Ammon's horn (tissue), 1 donor: ENCODE measurements at places on chromosomes 11 and 22.

- no peak for DNase-seq
Observed at GRCh38 chr11:111001986-111002611, 243.4 kb upstream of the POU2AF2 start.

GRCh38 chr11:108835624-108836023 is 170.8 kb downstream of the DDX10 start:
- DNase-seq: no peak

DNA sequence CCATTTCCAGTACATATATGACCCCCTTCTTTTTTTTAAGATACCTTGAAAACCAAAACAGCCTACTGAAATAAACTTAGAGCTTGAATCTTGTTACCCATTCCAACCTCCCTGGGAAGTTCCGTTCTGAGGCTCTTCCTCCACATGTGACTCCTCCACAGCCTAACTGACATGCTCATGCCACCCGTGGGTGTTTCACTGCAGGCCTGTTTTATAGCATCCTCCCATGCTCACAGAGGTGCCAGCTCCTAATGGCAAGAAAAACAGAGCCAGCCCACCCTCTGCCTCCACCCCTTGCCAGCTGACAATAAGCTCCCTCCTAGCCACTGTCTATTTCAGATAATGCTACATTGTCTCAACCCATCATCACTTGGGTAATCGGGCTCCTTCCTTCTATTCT is 97.6 kb upstream of the E2F8 start:
- no peak for DNase-seq

GRCh38 chr22:45163099-45163450 is 650 bp upstream of the NUP50 start:
- no peak for DNase-seq

GRCh38 chr11:126879516-126879915 is 121.1 kb downstream of the KIRREL3 start:
- no peak for DNase-seq

DNA sequence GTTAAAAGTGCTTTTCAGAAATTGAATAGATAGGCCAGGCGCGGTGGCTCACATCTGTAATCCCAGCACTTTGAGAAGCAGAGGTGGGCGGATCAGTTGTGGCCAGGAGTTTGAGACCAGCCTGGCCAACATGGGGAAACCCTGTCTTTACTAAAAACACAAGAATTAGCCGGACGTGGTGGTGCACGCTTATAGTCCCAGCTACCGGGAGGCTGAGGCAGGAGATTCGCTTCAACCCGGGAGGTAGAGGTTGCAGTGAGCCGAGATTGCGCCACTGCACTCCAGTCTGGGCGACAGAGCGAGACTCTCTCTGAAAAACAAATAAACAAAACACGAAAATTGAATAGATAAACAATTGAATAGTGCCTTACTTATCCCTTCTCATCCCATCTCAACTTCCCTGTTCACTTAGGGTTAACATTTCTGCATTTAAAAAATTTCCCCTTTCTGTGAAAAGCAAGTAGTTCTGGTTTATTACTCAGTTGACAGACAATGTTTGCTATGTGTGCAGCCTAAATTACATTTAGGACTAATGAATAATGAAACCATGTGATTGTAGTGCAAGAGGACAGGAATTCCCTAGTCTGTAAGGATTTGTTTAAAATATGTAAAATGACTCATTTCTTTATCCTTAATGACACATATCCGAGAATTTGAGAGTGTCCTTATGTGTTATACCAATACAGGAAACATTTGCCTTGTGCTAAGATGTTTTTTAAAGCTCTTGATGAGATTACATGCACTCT is 6.0 kb downstream of the RNF169 start:
- no peak for DNase-seq

GRCh38 chr11:8090756-8091155 is 9.7 kb downstream of the TUB start:
- DNase-seq: peak; percentile 59

- DNase-seq: no peak
Observed at GRCh38 chr11:78261367-78261766, 72.6 kb downstream of the USP35 start.

DNA sequence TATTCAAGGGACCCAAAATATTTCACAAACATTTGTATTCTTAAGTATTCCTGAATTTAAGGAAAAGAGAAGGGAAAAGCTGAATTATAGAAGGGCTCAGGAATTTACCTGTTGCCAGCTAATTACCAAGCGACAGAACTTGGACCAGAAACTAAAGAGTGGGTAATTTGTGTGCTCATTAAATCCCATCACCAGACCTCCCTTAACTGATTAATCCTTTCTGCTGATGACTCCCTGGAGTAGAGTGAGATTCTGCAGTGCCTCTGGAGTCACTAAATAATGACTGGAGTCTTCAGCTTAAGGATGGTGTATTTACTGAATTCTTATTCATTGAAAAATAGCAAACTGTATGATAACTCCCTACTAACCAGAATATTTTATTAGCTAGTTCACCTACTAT is 74.0 kb upstream of the RAB1B start:
- DNase-seq: no peak

- no peak for DNase-seq
Observed at GRCh38 chr11:36214480-36214879, 74.7 kb downstream of the COMMD9 start.

DNA sequence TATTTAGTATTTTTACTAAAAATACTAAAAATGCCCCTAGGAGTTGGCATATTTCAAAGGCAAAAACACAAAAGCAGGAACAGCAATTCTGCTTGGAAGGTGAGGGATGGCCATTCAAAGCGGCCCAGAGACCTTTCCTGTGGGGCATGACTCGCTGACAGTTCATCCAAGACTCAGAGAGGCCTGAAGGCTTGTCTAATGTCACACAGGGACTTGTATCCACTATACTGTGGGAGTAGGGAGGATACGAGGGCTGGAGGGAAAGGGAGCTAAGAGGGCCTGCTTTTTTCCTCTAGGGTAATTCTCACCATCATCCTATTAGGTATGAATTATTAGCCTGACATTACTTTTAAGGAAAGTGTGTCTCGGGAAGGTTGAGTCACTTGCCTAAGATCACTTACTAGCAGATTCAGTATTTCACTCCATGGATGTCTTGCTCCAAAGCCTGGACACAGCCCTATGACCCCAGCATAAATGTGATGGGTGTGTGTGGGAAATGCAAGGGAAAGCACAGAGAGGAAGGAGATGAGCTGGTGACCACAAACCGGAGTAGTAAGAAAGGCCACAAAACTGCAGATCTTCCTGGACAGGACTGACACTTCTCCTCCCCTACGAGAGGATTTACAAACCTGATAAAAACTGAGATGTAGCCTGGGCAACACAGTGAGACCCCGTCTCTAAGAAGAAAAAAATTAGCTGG is 16.7 kb upstream of the UCP3 start:
- DNase-seq: peak; percentile 40

- DNase-seq: no peak
Observed at GRCh38 chr11:9347100-9347499, 32.7 kb upstream of the TMEM41B start.

DNA sequence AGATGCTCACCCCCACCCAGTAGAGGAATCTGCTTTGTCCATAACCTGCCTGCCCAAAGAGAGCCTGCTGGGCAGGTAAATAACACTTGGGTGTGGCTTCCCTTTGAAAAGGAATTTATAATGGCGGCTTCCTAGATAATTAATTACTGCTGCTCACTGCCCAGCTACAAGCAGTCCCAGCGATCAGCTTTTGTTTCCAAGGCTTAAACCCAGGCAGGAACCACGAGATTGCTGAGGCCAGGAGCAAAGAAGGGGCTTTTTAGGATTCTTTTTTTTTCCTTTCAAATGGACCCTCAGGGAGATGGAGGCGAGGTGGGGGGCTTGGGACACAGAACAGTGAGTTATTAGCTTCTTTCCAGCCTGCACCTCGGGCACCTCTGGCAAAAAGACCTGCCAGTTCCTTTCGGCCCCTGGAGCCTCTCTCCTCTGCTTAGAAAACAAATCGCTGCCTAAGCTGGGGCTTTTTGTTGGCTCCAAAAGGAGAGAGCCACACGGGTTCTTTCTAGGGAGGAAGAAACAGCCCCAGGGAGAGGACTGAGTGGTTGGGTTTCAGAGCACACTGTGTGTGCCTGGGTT is 107.2 kb downstream of the TSPAN18 start:
- peak; percentile 22 for DNase-seq

- no peak for DNase-seq
Observed at GRCh38 chr22:22953791-22954190, 66.2 kb downstream of the IGLL5 start.

DNA sequence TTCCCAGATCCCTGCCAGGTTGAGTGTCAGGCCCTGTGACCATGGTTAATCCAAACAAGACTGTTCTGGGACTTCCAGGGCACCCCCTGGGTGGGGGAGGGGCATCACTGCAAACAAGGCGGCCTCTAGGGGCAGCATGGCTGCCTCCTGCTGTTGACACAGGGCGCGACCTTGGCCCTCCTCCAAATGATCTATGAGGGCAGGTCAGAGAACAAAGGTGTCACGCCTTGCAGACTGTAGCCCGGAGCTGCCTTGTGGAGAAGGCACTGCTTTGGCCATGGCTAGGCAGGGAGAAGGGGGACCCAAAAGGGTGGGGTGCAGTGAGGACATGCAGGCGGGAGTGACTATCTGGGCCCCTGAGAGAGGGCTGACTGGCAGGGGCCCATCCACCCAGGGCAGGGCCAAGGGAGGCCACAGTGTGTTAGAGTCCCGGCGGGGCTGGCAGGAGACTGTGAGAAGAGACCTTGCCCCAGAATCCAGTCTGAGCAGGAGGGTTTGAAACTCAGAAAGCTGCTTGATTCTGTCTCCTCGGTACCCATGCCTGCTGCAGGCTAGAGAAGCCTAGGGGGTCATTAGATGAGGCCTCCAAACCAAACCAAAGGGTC is 35.6 kb downstream of the KCNC1 start:
- DNase-seq: no peak

- DNase-seq: peak; percentile 77
Observed at GRCh38 chr11:662689-663274, 25.7 kb downstream of the DRD4 start.

GRCh38 chr11:119652907-119653659 is 75.9 kb downstream of the NECTIN1 start:
- DNase-seq: no peak

DNA sequence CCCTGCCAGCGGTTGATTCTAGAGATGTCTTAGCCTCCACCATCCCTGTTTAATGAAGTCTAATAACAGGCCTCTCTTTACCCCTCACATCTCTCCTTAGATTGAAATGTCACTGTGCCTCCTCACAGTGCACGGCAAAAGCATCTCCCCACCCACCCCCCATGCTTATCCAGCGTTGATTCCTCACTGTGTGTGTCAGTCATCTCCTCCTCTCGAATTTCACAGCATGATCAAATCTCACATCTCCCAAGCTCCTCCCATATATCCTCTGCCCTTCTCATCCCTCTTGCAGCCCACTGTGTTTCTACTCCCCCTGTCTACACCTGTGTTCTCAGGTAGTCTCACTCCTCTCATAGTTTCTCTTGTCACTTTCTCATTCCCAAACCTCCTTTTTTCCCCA is 84.6 kb downstream of the DBX1 start:
- DNase-seq: no peak

GRCh38 chr22:46650078-46650810 is 30.1 kb downstream of the GRAMD4 start:
- DNase-seq: no peak

DNA sequence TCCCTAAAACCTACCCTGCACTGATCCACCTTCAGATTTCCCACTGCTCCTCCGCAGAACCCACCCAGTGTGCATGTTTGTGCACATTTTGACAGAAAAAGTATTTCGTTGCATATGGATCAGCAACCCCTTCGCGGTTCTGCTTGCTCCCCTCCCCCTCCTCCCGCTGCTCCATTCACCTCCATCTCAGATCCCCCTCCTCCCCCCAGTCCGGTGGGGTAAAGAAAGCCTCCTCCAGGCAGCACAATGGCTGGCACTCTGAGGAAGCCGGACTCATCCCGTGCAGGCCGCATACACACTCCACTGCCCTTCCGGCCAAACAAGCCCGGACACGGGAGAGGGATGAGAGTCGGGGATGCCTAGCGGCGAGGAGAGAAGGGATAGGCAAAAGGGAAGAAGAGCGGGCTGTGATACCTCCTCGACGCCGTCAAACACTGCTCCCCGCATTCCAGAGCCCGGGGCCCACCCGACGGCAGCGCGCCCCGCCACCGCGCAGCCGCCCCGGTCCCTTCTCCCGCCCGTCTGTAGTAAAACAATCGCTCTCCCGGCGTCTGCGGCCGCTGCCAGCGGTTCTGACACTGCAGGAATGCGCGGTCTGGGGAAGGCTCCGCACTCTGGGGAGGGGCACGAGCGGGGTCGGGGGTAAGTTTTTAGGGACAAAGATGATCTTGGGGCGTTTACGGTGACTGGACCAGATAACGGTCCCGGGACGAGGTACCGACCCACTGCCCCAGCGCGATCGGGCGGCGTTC is 915 bp downstream of the FEZ1 start:
- DNase-seq: peak; percentile 54

DNA sequence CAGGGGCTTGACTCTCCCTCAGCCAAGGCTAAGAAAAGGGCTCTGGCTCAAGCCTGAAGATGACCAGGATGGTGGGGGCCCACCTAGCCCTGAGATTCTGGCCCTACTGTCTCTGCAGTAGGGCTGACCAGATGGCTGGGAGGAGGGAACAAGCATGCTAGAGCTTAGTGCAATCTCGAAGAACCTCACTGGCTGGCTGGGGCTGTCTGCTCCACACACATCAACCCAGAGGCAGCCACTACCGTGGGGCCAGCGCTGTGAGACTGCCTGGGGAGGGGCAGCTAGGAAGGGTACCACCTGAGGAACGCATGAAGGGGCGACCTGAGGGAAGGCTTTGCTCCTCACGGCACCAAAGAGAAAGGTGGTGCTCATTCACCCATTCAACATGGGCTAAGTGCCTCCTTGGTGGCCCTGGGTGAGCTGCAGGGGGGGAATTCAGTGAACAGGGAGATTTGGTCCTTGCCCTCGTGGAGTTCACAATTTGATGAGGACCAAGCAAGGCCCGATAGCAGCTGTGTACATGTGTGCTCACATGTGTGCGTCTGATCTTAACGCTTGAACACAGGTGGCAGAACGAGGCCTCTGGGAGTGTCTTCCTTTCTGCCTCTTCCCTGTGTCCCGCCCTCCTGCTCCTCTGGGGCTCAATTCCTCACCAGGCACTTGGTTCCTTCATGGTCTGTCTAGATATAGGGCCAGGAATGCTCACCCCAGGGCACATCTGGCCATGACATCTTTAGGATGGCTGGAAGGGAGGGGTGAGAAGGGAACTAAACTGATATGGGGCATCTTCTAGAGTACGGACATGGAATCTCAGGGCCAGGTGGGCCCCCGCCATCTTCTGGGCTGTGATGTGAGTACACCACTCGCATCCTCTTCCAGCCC is 102.3 kb upstream of the PITPNB start:
- no peak for DNase-seq

DNA sequence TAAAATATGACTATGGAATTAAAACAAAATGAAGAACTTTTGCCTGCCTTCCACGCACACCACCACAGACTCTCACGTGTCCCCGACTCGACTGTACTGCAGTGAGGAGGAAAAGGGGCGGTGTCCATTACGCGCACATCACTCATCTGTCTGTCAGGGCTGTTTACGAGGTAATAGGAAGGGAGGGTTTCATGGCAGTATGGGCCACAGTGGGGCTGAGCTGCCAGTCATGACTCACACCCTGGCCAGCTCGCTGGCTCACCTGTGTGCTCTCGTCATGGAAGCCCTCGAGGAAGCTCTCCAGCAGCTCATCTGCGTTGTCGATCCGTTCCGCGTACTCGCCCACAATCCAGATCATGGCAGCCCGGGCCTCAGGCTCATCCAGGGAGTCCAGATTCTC is 33.5 kb upstream of the RASL10A start:
- no peak for DNase-seq

GRCh38 chr22:49350441-49351121 is 477.1 kb downstream of the BRD1 start:
- DNase-seq: no peak

GRCh38 chr11:10302359-10302743 is 2.5 kb upstream of the ADM start:
- DNase-seq: no peak
